ENCODE measurements at places on chromosomes 2 and 18.
A peak's percentile ranks its signal among the peaks of the same experiment; 100 is the strongest.

- no peak for DNase-seq
These were observed 244.9 kb downstream of the LOXHD1 start for GRCh38 chr18:46411867-46412690.

DNA sequence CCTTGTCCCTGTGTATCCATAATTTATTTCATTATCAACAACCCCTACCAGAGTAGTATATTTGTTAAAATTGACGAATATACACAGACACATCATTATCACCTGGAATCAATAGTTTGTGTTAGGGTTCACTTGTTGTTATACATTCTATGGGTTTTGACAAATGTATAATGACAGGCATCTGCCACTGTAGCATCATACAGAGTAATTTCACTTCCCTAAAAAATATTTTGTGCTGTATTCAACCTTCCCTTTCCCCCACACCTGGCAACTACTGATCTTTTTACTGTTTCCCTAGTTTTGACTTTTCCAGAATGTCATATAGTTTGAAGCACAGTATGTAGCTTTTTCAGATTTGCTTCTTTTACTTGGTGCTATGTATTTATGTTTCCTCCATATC lies 132.0 kb downstream of the ZNF804A start:
- no peak for DNase-seq

GRCh38 chr2:148338541-148338940 lies 306.0 kb upstream of the EPC2 start:
- no peak for DNase-seq

- DNase-seq, result no peak
These were observed 48.8 kb upstream of the KCNE4 start for GRCh38 chr2:223003191-223003590.

GRCh38 chr2:137348301-137348700 lies 583.0 kb downstream of the THSD7B start:
- DNase-seq, result no peak

DNA sequence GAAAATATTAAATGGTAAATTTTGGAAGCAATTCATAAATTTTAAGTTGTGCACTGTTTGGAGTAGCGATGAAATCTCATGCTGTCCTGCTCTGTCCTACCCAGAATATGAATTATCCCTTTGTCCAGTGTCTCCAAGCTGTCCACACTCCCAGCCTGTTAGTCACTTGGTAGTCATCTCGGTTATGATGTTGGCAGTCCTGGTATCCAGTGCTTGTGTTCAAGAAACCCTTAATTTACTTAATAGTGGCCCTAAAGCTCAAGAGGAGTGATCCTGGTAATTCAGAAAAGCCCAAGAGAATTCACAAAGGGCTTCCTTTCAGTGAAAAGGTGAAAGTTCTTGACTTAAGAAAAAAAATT lies 71.8 kb upstream of the STAM2 start:
- DNase-seq, result no peak

GRCh38 chr2:38514603-38515154 lies 88.0 kb downstream of the HNRNPLL start:
- DNase-seq, result no peak

GRCh38 chr18:34126121-34126520 lies 98.6 kb downstream of the NOL4 start:
- no peak for DNase-seq

DNA sequence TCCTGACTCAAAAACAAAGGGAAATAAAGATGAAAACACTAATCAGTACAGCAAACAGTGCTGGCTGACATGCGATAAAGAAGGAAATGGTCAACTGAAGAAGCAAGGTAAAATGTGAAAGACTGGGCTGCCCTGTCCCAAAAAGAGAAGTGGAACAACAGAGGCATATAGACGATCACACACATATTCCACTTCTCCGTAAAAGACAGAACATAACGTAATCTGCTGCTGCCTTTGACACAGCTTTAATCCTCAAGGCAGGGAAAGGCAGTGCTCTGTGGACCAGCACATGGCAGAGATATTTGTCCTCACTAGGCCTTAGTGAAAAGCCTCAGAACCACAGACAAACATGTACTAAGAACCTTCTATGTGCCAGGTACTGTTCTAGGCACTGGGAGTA lies 24.3 kb upstream of the REL start:
- no peak for DNase-seq

DNA sequence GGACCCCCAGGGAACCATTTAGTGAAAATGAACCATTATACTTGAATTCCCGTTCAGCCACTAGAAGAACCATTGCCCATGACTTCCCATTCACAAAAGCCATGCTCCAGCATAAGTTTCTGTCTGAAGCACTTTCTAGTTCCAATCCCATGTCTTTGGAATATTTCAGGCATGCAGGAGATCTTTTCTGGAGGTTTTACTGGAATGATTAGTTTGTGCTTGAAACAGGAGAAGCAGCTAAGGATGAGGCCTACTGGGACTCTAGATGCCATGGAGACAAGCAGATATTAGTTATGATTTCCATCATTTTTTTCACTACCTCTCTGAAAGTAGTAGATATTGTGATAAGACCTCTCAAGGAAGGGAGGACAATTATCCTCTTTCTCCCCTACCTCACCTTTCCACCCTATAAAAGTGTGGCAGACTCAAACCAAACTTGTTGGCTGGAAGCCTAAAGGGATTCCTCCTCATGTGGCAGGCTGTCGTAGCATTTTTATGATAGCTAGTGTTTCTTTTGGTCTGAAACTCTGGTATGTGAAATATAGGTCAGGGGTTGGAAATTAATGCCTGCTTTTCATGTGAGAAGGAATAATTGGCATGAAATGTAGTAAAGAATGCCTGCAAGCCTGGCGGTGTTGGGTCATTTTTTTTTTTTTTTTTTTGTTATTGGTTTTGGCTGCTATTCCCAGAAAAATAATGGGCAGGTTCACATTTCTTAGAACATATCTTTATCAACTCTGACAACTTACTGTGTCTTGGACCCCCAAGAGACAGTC lies 29.3 kb upstream of the MMADHC start:
- no peak for DNase-seq

DNA sequence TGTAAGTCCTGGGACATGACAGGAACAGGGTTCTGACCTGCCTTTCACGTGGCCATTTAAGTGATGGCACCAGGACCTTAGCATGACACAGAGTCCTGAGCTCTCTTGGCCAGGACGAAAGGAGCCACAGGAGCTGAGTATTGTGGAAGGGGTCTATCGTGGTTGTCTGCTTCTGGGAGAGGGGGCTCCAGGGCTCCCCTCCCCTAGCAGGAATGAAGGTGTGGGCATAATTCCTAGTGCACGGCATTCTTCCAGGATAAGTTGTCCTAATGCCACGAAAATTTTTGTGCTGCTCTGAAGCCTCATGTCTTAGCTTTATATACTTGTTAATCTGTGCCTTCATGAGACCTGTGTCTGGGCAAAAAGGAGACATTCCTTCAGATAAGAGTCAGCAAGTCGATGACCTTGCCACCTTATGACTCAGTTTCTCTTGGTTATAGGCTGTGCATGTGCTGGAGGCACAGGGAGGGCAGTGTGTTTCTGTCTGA lies 17.1 kb downstream of the GATA6 start:
- no peak for DNase-seq

GRCh38 chr2:227545990-227546389 lies 52.7 kb upstream of the SCYGR2 start:
- no peak for DNase-seq

DNA sequence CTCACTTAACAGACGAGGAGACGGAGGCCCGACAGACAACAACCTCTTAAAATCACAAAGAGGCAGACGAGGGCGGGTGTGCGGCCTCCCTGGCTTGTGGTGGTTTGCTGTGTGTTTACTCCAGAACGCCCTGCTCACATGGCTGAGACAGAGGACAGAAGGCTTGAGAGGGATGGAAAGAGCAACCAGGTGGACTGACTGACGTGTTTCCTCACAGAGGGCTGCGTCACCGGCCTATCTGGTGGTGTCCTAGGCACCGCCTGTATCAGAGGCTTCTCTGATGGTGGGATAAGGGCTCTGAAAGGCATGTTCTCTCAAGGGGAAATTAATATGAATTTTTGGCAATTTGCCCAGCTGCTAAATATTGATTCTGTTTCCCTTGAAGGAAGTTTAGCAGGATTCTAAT lies 47.0 kb upstream of the RALBP1 start:
- no peak for DNase-seq

GRCh38 chr18:80176334-80177073 lies 67.4 kb downstream of the ADNP2 start:
- no peak for DNase-seq

- DNase-seq, result peak; percentile 27
These were observed 651 bp downstream of the KCNK3 start for GRCh38 chr2:26692897-26693849.

DNA sequence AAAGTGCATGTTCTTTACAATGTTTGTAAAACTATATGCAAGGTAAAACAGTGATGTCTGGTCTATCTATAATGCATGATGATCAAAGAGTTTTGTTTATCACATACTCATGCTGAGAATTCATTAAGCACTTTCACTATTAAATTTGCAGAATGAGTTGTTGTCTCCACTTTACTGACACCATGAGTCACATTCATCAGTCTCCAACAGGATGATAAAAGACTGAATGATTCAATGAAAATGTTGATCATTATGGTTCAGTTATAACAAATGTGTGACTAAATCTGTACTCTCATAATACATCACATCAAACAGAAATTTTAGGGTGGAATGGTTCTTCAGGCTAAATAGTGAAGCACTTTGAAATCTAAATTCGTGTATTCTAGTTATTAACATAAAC lies 129.0 kb downstream of the ERBB4 start:
- no peak for DNase-seq

GRCh38 chr2:240503375-240503774 lies 54.4 kb downstream of the ANKMY1 start:
- no peak for DNase-seq

DNA sequence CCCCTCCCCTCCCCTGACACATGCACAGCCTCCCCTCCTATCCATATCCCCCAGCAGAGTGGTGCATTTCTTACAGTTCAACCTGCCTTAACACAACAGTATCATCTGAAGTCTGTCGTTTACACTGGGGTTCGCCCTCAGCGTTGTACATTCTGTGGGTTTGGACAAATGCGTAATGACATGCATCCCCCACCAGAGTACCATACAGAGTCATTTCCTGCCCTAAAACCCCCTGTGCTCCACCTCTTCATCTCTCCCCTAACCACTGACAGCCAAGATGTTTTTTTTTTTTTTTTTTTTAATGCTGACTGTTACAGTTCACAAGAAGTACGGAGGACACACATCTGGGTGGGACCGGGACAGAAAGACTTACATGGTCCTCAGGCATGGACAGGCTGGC lies 22.6 kb downstream of the POMC start:
- no peak for DNase-seq

DNA sequence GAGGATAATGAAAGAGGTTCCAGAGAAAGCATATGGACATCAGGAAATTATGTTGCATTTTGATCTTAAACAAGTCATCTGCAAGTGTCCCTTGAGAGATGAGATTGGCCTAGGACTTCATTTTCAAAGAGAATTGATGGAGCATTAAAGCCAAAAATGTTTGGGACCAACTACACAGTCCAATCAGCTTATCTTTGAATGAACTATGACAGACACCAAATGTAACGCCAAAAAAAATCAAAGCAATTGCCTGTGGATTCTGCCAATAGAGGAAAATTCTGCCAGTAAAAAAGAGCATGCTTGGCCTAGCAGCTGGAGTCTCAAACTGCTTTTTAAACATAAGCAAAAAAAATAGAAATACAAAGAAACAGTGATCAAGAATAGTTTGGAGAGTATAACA lies 594.5 kb upstream of the CHAC2 start:
- DNase-seq, result no peak

- no peak for DNase-seq
These were observed 113.5 kb downstream of the EPHA4 start for GRCh38 chr2:221458578-221458977.

DNA sequence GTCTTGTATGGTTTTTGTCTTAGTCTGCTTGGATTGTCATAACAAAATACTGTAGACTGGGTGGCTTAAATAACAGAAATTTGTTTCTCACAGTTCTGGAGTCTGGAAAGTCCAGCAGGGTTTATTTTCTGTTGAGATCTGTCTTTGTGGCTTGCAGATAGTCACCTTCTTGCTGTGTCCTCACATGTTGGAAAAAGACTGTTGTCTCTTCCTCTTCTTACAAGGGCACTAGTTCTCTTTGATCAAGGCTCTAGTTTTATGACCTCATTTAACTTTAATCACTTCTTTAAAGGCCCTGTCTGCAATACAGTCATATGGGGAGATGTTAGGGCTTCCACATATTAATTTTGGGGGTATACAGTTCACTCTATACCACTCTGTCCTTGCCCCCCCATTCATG lies 56.5 kb downstream of the NBEAL1 start:
- no peak for DNase-seq

DNA sequence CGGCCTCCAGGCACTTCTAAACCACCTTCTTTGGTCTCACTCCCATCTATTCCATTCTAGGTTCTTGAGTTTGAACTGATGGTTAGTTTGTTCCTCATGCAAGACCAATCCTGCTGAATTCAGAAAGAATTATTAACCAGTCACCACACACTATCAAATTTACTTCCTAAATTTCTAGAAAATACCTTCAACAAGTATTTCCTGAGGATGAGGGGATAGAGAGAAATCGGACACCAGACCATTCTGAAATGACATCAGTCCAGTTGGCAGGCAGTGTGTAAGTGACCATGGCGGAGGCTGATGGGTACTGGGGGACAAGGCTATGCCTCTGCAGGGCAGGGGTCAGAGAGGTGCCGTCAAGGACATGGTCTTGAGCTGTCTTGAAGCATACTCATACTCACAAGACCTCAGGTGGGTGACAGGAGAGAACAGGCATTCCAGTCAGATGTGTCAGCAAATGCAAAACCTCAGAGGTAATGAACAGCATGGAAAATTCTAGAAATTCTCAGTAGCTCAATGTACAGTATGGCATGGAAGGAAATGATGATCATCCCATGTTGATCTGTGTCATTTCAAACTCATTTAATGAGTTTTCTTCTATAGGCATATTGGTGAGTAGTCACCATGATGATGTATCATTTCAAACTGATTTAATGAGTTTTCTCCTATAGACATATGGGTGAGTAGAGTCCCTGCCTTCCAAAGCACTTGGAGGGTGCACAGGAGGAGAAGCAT lies 119.6 kb downstream of the DDX1 start:
- no peak for DNase-seq

DNA sequence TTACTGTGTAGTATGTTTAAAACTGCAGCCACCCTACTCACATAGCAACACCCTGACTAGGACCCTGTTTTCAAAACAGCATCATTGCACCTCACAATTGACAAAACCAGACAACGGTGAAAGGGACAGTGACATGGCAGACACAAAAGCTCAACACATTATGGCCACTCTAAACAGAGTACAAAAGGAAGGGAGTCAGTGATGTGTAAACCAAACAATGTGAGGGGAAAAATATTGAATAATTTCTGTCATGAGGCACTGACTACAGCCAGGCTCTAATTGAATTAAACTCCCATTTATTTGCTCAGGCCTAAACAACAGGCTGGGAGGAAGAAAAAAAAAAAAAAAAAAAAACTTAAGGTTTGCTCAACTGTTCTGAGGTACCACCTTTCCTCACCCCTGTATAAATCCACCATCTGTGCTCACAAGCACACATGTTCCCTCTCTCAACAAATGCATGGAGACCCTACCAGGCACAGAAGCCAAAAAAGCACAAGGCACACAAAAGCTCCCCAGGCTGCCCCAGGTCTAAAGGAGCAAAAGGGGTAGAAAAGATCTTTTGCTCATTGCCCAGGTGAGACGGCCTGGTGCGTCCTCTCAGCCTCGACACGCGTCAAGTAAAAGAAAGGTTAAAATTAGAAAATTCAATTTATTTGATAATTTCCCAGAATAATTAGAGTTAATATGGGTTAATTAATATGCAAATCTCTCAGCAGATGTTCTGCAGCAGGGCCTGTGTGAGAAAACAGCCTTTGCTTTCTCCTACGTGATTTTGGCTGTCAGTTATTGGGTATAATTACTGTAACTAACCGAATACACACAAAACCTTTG lies 80.9 kb downstream of the ZEB2 start:
- DNase-seq, result no peak

All from occipital lobe (tissue), 3 donors.